G401 (cell line): ENCODE measurements at places on chromosomes 1 and 21.
A peak's percentile ranks its signal among the peaks of the same experiment; 100 is the strongest.

- no peak for DNase-seq
Observed at GRCh38 chr21:44654576-44655175, at the start of gene KRTAP12-4. TSS of gene KRTAP12-4 (minus strand) at chr21:44654659. CDS start at chr21:44654614, 45 bp downstream.

GRCh38 chr1:159913451-159914192, 11.7 kb downstream of the TAGLN2 start:
- no peak for DNase-seq

DNA sequence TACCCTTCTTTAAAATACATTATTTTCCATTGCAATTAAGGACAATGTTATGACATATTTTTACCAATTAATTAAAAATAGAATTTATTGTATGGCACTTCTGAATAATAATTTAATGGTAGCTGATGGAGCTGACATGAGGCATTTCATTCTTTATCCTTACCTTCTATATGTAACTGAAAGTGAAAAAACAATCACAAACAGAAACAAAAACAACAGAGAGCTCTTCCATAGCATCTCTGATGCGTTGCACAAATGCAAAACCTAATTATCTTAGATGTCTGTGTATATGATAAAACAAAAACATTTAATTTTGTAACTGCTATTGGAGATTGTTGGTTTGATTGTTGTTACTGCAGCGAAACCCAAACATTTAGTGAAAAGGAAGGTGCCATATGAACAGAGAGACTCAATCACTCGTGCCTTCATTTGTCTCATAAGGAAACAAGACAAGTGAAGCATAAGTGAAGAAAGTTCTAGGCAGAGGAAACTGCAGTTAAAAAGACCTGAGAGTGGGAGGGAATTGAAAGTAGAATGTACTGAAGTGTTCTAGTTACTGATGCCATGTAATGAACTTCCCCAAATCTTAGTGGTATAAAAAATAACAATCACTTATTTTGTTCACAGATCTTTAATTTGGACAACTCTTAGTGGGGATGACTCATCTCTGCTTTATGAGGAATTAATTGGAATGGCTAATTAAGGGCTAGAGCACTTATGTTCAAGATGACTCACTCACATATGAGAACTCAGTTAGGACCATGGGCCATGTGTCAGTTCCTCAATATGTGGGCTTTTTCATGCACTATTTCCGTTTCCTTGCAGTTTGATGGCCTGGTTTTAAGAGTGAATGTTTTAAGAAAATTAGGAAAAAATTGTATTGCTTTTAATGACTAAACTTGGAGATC, 245.0 kb upstream of the OLFM3 start:
- DNase-seq = no peak

- no peak for DNase-seq
Observed at GRCh38 chr1:202227997-202228401, 34.4 kb downstream of the LGR6 start.

- DNase-seq = no peak
Observed at GRCh38 chr1:194474701-194475100, 1288.3 kb upstream of the B3GALT2 start.

DNA sequence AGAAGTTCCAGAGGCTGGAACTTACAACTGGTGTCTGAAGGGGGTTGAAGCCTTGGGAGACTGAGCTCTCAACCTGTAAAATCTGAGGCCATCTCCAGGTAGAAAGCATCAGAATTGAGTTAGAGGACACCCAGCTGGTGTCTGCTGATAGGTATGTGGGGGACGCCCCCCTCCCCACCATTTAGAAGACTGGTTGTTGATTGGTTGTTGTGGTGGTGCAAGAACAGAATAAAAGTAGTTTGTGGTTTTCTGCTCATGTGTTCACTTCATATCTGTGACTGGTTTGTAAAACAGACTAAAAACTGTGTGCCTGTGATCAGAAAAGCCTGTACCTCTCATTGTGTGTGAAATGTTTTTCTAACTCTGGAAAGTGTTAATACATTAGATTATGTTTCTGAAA, 33.2 kb upstream of the PDE4B start:
- DNase-seq = no peak

DNA sequence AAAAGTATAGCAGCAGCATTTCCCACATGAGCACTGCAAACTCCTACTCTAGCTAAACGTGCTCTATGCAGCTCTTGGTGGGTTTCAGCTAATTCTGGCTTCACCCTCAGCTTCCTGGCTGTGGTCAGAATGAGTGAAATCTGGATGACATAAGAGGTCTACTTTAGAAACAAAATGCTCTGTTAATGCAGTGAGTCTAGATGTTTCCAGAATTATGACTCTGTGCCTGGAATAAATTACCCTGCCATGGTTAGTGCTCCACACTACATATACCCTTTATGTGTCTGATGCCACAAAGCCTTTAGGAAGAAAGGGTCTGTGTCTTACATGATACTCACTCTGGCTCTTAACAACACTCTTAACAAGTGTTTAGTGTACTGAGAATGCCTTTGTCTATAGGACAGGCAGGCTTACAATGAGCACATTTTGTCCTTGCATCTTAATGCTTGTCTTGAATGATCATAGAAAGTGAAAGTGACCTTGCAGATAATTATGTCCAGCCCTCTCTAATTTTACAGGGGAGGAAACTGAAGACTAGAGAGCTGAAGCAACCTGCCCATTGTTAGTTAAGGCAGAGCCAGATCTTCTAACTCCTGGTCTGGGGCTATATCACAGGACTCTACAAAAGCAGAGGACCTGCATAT, 9.2 kb downstream of the S100A10 start:
- DNase-seq = no peak

GRCh38 chr1:34988147-34988546, 3.0 kb upstream of the TMEM35B start:
- no peak for DNase-seq

- peak; percentile 29 for DNase-seq
Observed at GRCh38 chr1:22275626-22276395, 132.9 kb upstream of the WNT4 start.

- DNase-seq = no peak
Observed at GRCh38 chr21:43803558-43804300, 14.4 kb downstream of the RRP1 start.

- DNase-seq = no peak
Observed at GRCh38 chr1:40877698-40878097, 15.5 kb upstream of the CITED4 start.

DNA sequence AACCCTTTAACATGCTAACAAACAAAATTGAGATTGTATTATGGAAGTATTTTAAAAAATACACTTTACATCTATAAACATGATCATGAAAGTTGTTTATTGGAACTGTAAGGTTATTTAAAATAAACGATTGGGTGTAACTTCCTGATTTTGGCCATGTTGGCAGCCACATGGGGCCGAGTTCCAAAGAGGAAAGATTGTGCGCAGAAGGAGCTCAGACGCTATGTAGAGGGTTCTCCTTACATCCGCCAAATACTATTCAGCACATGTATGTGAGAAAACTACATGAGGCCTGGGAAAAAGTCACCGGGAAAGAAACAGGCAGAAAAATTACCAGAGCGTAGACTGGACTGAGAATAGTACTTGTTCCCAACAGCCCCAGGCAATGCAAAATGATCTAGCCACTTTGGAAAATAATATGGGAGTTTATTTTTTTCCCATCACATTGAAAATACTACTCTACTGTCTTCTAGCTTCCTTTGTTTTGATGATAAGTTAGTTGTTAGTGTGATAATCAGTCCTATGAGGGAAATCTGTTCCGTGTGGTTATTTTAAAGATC, 35.7 kb upstream of the B3GALT2 start:
- DNase-seq = peak; percentile 3

DNA sequence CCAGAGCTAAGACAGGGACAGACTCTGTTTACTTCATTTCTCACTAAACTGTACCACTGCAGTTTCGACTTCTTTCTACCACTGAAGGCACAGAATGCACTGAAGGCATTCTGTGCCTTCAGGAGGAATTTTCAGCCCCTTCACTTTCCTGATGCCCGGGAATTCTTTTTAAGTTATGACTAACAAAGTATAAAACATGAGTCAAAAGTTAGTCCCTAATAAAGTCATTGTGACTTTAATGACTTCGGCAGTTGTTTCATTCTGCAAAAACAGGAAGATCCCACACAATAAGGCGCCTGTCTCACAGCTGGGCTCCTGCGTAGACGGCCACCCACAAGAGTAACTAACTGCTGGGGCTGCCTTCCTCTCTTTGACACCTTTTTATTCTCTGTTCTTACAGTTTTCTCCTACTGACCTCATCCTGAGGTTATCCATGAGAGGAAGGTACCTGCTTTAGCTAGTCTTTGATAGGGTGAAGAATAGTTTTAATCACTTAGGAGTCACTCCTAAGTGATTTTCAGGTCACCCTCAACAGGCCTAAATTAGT, 183.9 kb upstream of the SGIP1 start:
- DNase-seq = no peak
